ENCODE measurements at places on chromosomes 2 and 18. TPM values are rescaled to one million over a fixed set of nuclear protein-coding genes. Genes with fewer than 3 reads are reported as not detected.

CREG2 gene
- polyA plus RNA-seq = not detected

KIAA2012 gene
- polyA plus RNA-seq = not detected

DNA sequence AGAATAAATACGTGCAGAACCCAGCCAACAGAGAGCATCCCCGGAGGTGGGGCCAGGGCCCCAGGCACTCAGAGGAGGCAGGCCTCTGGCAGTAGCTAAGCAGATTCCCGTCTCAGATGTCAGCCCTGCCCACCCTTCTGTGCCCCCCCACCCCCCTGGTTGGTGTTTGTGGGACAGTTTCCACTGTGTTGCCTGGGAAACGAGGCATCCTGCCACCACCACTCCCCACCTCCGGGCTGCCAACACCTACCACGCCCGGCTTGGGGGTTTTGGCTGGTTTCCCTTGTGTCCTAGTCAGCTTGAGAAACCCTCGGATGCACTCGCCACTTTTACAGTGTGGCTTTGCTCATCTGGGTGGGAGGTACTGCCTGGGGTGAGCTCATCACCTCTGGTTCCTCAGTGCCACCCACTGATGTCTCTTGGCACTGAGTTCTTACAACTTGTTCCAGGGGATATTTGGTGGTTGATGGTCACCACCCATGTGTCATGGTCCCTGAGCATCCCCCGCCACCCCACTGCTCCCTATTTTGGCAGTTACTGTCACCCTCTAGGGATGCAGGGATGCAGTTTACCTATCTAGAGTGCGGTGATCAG is 72.4 kb upstream of the YWHAQ start:
- DNase-seq = peak; percentile 71
- H3K4me1 ChIP-seq = no peaks in the 10 kb centered on the region
- H3K4me3 ChIP-seq = no peak overlapping the region
- H3K27me3 ChIP-seq = no peaks in the 10 kb centered on the region
- no peaks in the 10 kb centered on the region for H3K36me3 ChIP-seq

SERPINB2 gene
- 0.97 TPM for polyA plus RNA-seq

- H3K27me3 ChIP-seq = no peaks in the 10 kb centered on the region
- no peaks in the 10 kb centered on the region for H3K4me1 ChIP-seq
- H3K4me3 ChIP-seq = no peak overlapping the region
- DNase-seq = peak; percentile 60
- H3K36me3 ChIP-seq = no peaks in the 10 kb centered on the region
Measured at GRCh38 chr2:95073856-95074662, 47.5 kb downstream of the MRPS5 start.

HK2 gene
- 1.1 TPM for polyA plus RNA-seq

- H3K4me3 ChIP-seq = no peak overlapping the region
- no peaks in the 10 kb centered on the region for H3K27me3 ChIP-seq
- no peak overlapping the region for H3K27ac ChIP-seq
- no peak for DNase-seq
- no peaks in the 10 kb centered on the region for H3K4me1 ChIP-seq
Measured at GRCh38 chr2:40256649-40257048, 195.2 kb downstream of the SLC8A1 start.

All from aorta (tissue), 5 donors.